NCI-H1436 treated with DMSO at 0.1 percent for 48 hours (cell line): ENCODE measurements at places on chromosomes 4 and X.

DNA sequence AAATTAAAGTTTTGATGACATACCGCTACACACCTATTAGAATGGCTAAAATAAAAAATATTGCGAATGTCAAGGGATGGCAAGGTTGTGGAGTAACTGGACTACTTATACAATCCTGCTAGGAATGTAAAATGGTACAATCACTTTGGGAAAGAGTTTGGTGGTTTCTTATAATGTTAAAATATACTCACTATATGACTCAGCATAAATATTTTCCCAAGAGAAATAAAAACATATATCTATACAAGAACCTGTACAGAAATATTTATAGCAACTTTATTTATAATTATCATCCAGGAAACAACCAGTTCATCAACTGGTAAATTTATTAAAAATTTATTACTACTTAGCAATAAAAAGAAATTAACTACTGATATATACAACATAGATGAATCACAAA, 89.7 kb downstream of the SLC10A7 start:
- DNase-seq: no peak

GRCh38 chr4:94744850-94745249, 12.9 kb upstream of the BMPR1B start:
- DNase-seq: no peak

GRCh38 chr4:139501527-139501926, 47.6 kb downstream of the RAB33B start:
- no peak for DNase-seq

- no peak for DNase-seq
Observed at GRCh38 chr4:82469791-82470345, 39.5 kb downstream of the ENOPH1 start.

GRCh38 chrX:98294310-98294709, 1410.6 kb downstream of the RPA4 start:
- DNase-seq: no peak

GRCh38 chrX:149825424-149825823, 43.7 kb downstream of the MAGEA9 start:
- DNase-seq: no peak

GRCh38 chr4:48290146-48290772, 20.6 kb upstream of the TEC start:
- no peak for DNase-seq

DNA sequence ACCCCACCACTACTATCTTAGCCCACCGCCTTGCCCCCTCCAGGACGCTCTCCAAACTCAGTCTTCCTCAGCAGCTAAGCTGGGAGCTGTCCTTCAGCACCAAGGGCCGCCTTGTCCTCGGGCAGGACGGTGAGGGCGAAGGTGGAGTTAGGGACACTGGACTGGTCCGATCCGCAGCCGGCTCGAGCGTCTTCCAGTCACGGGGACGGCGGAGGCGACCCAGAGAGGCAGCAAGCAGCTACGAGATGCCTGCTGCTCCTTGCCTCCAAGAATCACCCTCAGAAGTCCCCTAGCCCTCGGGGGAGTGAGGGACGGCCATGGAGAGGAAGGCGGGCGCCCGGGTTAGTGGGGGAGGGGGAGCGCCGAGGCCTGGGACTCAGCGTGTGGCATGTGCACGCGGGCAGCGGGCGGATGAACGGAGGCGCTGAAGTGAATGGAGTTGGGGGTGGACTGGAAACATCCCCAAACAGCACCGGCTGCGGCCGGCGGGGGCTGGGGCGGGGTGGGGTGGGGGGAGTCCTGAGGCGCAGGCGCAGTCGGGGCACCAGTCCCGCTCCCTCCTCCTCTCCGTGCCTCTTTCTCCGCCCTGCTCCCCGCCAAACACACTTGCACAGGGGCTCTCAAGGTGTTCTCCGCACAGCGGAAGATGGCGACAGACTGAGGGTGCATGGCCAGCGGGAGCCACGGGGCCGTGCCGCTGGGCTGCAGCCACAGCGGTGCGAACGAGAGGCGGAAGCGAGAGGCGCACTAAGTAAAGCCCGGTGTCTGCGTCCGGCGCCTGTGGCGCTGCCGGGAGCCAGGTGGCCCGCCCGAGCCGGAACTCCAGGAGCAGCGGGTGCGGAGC, at the start of gene NALF2:
NALF2 (plus strand) TSS at position 545 of the 844 bp plus-strand sequence. CDS start 957 bp downstream, outside the sequence.
- DNase-seq: peak; percentile 19

GRCh38 chr4:119286377-119287002, 35.4 kb downstream of the FABP2 start:
- DNase-seq: no peak

DNA sequence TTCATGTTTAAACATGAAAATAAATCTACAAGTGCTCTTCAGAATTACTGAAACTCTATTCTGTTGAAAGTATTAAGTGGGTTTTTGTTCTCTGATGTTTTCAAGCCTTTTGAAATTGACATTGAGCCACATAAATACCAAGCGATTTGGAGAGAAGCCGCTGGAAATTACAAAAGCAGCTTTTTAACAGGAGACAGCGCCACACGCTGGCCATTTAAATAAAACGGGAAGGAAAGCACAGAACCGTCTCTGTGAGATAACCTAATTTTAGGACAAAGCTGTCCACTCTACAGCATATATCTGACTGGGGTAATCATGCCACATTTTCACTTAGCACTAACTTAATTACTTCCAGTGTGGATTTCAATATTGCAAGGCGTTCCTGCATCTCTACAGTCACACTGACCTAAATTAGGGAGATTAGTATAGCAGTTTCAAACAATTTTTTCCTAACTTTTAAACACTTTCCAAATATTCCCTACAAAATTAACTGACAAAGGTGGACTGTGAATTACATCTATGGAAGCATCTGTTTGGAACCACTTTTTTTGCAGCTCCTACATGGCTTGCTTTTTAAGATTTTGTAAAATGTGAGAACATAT, 6.8 kb upstream of the ANOS1 start:
- no peak for DNase-seq

- DNase-seq: peak; percentile 6
Observed at GRCh38 chr4:173130687-173131086, 37.9 kb upstream of the GALNT7 start.

GRCh38 chr4:69124941-69125340, 28.7 kb downstream of the UGT2B7 start:
- no peak for DNase-seq

- DNase-seq: no peak
Observed at GRCh38 chr4:15232366-15233263, 195.2 kb upstream of the C1QTNF7 start.

DNA sequence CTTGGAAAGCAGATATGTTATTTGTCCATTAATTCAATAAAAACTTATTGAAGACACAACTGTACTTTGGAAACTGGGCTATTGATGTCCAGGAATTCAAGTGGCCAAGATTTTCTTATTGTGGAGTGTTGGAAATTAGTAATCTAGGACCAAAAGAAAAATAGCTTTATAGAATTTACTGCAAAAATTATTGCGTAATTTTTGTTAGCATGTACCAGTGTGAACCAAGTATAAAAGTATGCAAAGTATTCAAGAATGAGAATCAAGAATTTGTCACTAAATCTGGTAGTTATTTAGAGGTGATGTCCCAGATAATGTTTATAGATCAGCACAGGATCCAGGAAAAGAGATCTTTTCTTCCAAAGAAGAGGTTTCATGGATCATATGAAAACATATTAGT, 468.9 kb upstream of the CTSO start:
- DNase-seq: no peak

GRCh38 chr4:55397520-55398321, 2.0 kb downstream of the TMEM165 start:
- no peak for DNase-seq

GRCh38 chr4:95360906-95361695, 187.7 kb downstream of the UNC5C start:
- no peak for DNase-seq

- no peak for DNase-seq
Observed at GRCh38 chr4:123583043-123583442, 186.4 kb downstream of the SPRY1 start.

DNA sequence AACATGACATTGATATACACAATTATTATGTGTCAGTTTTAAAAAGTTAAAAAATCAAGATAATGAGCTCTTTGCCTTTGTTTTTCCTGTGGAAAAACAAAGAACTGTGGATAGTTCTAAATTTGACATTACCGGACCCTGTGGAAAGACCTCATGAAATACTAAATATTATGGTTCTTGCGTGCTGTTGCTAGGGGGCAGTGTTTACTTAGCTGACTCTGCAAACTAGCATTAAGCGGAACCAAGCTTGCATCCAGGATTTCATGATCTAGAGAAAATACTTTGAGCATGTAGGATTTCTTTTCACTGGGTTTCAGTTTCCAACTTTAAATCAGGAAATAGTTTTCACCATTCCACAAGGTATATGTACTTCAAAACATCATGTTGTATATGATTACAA, 33.6 kb downstream of the CLCN4 start:
- no peak for DNase-seq

- DNase-seq: no peak
Observed at GRCh38 chr4:53638919-53639318, 47.6 kb upstream of the LNX1 start.

GRCh38 chr4:76589872-76590797, 155.1 kb downstream of the SHROOM3 start:
- DNase-seq: no peak

DNA sequence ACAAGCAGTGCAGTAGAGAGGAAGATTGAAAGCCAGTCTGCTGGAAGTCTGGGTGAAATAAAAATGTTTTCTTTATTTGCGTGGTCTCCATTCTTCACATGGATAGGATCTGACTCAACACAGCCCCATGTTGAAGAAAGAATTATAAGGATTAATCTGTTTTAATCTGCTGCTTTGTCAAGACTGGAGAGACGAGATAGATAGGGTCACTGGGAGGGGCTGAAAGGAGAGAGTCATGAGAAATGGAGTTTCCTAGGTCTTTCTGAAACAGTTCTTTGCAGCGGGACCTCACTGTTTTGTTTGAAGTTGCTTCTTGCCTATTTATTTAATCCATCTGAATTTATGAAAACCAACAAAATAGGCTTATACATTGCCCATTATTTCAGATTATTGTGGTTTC, 32.4 kb upstream of the RHOH start:
- no peak for DNase-seq

DNA sequence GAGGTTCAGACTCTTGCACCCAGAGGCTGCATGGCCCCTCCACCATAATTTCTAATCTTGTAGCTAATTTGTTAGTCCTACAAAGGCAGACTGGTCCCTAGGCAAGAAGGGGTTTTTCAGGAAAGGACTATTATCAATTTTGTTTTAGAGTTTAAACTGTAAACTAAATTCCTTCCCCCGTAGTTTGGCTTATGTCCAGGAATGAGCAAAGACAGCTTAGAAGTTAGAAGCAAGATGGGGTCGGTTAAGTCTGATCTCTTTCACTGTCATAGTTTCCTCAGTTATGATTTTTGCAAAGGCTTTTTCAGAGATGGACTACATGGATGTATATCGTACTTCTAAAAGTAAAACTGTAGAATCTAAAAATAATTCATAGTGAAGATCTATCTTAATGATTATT, 258.1 kb upstream of the IL1RAPL1 start:
- DNase-seq: no peak

GRCh38 chr4:164212714-164213113, 541.2 kb upstream of the SMIM31 start:
- DNase-seq: no peak

DNA sequence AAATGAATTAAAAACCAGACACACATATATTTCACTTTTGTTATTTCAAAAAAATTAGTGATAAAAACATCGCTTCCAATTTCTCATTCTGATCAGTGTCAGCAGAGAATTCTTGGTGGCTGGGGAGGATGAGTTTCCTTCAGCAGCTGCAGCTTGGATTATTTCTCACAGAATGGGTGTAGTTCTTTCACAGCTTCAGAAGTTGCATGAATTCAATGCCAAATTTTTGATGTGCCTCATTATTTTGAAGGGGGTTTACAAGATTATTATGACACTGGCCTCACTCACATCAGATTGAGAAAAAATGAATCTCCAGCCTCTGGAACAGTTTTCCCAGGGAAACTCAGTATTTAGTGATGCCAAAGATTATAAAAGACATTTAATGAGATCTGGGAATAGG, 184.9 kb upstream of the WDFY3 start:
- no peak for DNase-seq
